CD4-positive, alpha-beta memory T cell (primary cell): ENCODE measurements at places on chromosomes 12 and 14.

DNA sequence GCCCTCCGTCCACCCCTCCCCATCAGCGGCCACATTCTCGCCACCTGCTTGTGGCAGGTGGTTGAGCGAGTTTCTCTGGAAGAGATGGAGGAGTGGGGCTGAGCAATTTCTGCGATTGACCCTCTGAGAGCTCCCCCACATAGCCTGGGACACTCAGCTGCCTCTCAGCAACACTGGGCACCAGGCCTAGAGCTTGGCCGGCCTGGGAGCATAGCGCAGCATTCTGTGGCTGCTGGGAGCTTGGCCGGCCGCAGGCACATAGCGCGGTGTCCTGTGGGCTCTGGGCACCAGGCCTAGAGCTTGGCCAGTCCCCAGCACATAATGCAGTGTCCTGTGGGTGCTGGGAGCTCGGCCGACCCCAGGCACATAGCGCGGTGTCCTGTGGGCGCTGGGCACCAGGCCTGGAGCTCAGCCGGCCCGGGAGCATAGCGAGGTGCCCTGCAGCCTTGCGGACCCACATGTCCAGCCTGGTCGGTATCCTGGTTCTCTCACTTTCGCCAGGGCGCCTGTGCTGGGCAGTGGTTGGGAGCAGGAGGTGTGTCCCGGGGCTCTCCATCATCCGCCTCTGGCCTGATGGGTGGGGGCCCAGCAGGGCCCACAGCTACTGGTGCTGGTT is 43.8 kb downstream of the LRCOL1 start:
- no peak for DNase-seq

DNA sequence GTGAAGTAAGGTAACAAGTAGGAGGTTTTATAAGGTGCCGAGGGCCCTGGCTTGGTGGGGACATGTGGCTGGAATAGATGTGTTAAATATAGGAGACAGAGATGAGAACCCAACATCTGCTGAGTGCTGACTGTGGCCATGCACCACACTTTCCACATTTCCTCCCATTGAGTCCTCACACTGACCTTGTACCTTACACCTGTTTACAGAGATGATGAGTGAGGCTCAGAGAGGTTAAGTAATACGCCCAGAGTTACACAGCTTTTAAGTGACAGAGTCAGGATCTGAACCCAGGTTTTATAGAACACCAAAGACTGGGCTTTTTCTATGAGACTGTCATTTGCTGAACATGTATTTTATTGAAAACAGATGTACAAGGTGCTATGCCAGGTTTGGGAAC is 70.8 kb upstream of the LTA4H start:
- DNase-seq = no peak

GRCh38 chr12:130835011-130835410 is 4.0 kb downstream of the STX2 start:
- DNase-seq = no peak

DNA sequence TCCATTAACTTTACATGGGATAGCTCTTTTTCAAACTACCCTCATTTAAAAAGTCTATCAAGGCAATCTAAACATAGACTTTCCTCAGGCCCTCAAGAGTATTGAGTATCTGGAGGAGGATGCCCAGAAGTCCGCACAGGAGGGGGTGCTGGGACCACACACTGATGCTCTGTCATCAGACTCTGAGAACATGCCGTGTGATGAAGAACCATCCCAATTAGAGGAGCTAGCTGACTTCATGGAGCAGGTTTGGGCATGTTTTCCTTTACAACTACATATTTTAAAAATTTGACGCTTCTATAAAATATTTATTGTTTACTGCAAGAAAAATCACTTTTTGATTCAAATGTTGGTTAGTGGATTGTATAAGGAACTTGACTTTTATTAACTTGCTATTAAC is 93.5 kb downstream of the EP400 start:
- no peak for DNase-seq

GRCh38 chr14:64541261-64541971 is 875 bp downstream of the HSPA2 start:
- DNase-seq = no peak

DNA sequence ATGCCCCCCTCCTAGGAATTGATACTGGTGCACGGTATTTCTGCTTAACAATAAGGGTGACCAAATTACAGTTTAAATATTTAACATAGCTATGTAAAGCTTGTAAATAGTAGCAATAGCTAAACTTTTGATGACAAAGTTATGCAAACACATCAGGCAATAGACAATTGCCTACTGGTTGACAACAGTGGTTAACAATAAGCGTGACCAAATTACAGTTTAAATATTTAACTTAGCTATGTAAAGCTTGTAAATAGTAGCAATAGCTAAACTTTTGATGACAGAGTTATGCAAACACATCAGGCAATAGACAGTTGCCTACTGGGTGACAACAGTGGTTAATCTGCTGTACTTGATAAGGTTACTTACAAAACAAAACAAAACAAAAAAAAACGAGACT is 886.5 kb upstream of the FLRT2 start:
- DNase-seq = no peak

DNA sequence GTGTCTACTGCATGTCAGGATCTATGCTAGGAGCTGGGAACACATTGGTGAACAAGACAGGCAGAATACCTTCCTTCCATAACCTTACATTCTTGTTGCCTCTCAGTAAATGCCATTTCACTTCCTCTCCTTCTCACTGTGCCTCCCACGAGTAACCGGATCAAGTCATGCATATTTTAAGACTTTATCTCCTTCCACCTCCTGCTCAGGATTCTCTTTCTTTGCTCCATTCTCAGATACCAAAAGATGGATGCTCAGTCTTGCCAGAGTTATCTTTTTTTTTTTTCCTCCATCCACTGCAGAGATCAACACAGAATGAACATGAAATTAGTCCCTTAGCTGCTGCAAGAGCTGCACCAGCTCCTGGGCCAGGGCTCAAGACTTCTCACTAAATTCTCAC is 20.0 kb upstream of the APPL2 start:
- no peak for DNase-seq

DNA sequence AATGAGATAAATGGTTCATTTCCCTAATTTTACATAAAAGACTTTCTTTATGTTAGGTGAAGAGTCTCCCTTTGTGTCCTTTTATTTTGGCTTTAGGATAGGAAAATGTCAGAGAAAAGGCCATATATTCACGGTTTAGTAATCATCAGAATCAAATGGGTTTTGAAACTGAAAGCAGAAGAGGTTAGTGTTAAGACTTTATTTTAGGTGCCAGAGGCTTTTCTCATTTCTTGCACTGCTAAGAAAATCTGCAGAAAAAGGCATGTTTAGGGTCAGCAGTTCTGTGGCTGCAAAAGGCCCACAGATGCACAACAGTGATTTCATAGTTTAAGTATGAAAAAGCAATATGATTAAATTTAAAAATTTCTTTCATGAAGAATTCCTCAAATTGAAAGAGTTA is 80.4 kb upstream of the SINHCAF start:
- no peak for DNase-seq

DNA sequence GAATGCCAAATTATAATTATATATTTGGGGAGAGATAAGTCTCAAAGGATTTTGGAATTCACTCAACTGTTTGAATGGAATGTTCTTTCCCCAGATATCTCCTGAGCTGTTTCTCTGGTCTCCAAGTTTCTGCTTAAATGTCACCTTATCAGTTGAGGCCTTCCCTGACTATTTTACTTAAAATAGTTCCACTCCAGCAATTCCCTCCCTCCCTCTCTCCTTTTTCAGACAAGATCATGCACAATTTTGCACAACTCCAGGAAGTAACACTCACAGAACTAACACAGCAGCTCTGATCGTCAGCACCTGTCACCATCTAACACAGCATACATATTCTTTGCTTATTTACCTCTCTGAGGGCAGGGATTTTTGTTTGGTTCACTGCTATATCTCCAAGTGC is 12.5 kb downstream of the BTG1 start:
- DNase-seq = no peak

DNA sequence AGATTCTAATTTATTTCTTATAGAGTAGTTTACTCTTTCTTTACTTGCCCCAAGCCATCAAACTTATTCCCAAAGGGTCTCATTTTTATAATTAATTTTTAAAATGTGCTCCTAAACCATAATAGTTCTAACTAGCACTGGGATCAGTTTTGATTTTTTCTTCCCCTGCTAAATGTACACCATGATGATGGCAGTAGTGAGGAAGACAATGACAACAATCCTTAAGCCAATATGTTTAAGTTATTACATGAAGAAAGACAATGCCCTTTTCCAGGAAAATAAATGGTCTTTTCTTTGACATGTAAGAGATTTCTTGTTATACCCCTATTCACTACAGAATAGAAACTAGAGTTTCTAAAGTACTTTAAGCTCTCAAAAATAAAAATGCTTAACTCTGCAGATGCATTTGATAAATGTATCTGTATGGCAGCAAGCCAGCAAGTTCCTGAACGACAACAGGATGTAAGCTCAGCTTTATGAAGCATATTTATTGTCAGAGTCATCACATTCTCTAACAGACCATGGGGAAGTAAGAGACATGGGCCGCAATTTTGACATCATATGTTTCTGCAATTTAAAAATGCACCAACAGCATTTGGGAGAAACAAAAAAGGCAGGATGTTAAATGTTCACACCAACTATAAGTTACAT is 36.0 kb upstream of the SNX6 start:
- peak; percentile 44 for DNase-seq

GRCh38 chr14:64705381-64706118 is 1.3 kb downstream of the PLEKHG3 start:
- DNase-seq = no peak

GRCh38 chr12:48777501-48778400 is 11.1 kb downstream of the ADCY6 start:
- no peak for DNase-seq

GRCh38 chr14:58643366-58643765 is 5.6 kb downstream of the DACT1 start:
- no peak for DNase-seq

- DNase-seq = no peak
Measured at GRCh38 chr14:85040046-85040685, 489.8 kb upstream of the FLRT2 start.

DNA sequence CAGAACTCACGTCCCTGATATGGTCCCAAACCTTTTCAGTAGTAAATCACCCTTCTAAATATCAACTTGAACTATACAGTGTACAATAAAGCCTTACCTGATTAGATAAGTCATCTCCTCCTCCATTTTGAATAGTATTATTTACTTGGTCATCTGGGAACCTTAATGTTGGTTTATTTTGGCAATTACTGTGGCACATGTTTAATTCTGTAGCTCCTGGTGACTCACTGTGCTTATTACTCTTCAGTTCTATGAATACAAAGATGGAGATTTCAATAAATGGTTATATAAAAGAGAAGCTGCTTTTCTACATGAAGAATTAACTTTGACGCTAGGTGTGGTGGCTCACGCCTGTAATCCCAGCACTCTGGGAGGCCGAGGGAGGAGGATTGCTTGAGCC is 25.4 kb downstream of the MIS18BP1 start:
- no peak for DNase-seq

DNA sequence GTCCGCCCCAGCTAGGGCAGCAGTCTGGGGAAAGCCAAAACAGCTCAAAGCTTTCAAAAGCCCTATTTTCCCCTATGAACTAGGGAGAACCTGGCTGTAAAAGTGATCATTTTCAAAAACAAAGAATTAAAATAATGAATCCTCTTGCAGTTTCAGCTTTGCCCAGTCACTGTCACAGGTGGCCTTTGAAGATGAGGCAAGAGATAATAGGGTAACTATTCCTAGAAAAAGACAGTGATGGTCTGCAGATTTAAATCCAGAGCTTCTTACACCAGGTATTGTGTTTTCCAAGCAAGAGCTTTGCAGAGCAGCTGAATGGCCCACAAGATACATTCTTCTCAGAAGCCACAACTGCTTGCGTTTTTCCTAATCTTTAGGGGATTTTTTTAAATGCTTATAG is 80.2 kb upstream of the NUDT4 start:
- DNase-seq = no peak

DNA sequence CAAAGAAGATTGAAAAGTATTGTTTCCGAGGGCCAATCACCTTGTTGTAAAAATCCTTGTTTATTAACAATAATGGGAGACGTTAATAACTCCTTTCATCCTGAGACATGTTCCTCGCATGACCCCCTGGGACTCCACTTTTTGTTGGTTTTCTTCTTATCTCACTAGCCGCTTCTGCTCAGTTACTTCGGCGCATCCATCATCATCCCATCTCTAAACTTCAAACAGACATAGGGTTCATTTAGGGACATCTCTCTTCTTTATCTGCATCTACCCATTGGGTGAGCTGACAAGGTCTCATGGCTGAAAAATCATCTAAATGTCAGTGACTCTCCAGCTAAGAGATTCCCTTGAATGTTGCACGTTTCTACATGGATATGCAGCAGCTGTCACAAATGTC is 252.2 kb downstream of the ANO2 start:
- DNase-seq = no peak

- no peak for DNase-seq
Measured at GRCh38 chr12:116319898-116320621, 42.6 kb upstream of the MED13L start.

DNA sequence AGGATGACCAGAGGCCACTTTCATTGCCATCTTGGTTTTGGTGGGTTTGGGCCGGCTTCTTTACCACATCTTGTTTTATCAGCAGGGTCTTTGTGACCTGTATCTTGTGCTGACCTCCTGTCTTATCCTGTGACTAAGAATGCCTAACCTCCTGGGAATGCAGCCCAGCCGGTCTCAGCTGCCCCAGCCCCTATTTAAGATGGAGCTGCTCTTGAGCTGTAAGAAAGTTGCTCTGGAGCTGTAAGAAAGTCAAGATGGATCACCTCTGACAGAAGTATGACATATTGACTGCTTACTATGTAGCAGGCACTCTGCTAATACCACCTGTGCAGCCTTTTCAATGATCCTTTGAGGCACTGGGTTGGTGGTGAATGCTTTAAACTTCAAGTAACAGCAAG is 52.1 kb downstream of the RIN3 start:
- no peak for DNase-seq

GRCh38 chr14:79318371-79318770 is 892.9 kb downstream of the DIO2 start:
- DNase-seq = no peak

GRCh38 chr14:102920998-102921304 is 1.5 kb upstream of the AMN start:
- DNase-seq = no peak

GRCh38 chr12:40168868-40169267 is 55.9 kb upstream of the LRRK2 start:
- DNase-seq = no peak

GRCh38 chr12:42496886-42497285 is 92.7 kb downstream of the PRICKLE1 start:
- DNase-seq = no peak

DNA sequence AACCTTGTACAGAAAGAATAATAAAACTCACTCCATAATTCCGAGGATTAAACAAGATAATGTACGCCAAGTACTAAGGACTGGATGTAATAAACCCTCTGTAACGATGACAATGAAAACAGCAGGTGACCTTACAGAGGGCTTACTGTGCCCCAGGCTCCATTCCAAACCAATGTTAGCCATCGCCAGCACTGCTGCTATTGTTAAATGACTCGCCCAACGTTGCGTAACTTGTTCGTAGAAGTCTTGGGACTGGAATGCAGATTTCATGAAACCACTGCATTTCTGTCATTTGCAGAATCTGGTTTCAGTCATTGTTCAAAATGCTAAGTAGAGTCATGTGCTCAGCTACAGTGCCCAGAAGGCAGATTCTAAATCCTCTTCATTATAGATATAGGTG is 728 bp upstream of the STON2 start:
- no peak for DNase-seq
